Activated CD4-positive, alpha-beta T cell treated with anti-CD3 and anti-CD28 coated beads, Interleukin-2, Interleukin-4, amounts not matched to agents 100 ng/mL and 50 ng/mL, durations not matched to agents 16 hours and 8 hours (primary cell): ENCODE measurements at places on chromosomes 1 and 21.

DNA sequence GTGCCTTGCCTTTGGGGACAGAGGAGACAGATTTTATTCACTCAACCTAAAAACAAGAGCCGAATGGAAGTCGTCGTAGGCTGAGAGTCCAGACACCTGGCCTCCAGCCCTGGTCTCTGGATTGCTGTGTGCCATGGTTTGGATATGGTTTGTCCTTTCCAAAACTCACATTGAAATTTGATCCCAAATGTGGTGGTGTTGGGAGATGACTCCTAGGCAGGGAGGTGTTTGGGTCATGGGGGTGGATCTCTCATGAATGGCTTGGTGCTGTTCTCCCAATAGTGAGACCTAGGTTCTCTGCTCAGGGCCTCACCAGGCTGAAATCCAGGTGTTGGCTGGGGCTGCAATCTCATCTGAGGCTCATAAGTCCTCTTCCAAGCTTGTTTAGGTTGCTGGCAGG, 75.5 kb downstream of the FOXD2 start:
- DNase-seq = no peak

GRCh38 chr21:44370027-44370735, 16.8 kb downstream of the TRPM2 start:
- no peak for DNase-seq

GRCh38 chr21:44686000-44686781, 4.2 kb upstream of the KRTAP12-1 start:
- peak; percentile 19 for DNase-seq

DNA sequence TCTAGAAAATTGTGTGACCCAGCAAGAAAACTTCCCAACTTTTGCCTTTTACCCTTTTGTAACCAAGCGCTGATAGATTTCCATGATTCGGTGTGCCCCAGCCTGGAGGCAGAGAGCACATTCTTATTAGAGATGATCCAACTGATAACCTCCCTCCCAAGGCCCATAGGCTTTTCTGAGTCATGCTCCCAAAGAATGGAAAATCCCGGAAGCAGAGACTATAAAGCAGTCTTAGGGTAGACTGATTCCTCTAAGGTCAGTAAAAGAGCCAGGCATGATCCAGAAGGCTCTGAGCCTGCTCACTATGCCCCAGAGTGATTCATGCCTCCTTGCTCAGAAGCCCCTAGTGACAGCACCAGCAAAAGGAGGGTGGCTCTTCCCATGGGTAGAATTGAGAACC, 4.3 kb downstream of the CAMK1G start:
- DNase-seq = no peak

- no peak for DNase-seq
Observed at GRCh38 chr1:42312576-42313212, 22.3 kb downstream of the FOXJ3 start.

DNA sequence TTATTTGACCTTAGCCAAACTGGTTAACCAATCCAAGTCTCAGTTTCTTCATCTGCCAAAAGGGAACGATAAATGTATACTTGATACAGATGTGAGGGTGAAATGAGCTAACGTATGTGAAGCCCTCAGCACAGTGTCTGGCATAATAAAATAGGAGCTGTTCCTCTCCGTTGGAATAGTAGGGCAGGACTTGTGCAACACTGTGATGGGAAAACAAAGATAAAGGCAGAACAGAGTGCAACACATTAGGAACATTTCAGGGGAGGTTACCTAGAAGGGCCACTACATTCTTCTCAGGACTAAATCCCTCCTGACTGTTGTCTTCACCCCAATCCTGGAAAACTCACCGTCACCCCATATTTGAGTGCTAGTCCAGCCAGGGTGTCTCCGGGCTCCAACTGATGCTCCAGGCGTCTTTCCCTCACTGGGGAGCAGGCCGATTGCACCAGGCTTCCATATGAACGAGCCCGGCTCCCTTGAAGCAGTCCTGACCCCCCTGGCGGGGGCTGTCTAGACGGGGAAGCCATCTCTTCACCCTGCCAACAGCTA, 896 bp downstream of the LYSMD1 start:
- no peak for DNase-seq

DNA sequence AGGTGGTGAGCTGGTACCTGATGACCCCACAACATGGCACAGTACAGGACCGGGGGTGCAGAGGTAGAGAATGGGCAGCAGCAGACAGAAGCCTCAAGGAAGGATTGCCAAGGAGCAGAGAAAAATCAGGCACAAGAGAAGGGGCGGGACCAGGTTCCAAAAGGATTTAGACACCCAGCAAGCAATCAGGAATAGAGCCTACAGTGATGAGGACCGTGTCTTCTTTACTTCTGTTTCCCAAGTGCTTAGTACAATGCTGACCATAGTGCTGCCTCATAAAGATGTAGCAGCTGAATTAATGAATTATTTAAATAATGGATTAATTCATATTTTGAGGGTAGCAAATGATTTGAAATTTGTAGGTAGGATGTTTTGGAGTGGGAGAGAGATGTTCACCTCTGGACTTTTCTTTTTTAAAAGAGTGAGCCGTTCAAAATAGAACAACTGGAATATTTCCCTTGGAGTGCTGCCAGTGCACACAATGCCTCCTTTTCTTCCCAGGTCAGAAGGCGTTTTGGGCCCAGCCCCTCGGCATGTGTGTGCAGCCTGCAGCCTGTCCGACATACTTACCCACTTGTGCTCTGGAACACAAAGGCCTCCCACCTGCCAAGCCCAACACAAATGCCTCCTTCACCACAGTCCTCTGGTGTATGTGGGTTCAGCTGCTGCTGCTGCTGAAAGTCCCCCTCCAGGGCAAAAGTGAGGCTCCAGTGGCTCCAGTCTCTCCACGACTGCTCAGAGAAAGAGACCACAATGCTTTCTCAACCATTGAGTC, 19.6 kb downstream of the KANK4 start:
- no peak for DNase-seq

DNA sequence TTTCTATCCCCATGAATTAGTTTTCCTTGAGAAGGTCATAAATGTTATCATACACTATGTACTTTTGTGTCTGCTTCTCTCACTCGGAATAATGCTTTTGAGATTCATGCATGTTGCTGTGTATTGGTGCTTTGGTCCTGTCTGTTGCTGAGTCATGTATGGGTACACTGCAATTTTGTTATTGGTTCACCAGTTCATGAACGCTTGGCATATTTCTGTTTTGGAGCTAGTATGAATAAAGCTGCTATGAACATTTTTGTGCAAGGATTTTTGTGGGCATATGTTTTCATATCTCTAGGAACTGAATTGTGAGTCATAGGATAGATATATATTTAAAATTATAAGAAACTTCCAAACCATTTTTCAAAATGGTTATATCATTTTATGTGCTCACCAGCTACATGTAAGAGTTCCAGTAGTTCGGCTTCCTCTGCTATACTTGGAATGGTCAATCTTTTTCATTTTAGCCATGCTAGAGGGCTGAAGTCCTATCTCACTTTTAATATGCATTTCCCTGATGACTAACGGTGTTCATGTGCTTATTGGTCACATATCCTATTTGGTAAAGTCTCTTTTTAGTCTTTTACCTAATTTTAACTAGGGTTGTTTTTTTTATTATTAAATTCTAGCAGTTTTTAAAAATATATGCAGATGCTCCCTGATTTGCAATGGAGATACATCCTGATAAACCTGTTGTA, 38.2 kb downstream of the ETS2 start:
- no peak for DNase-seq

GRCh38 chr1:48869116-48869893, 92.6 kb upstream of the BEND5 start:
- no peak for DNase-seq

GRCh38 chr1:203644661-203645510, 18.3 kb downstream of the ATP2B4 start:
- DNase-seq = no peak

- no peak for DNase-seq
Observed at GRCh38 chr1:198153103-198153502, 3.7 kb upstream of the NEK7 start.

GRCh38 chr21:44082648-44083440, 24.4 kb upstream of the PWP2 start:
- DNase-seq = no peak

DNA sequence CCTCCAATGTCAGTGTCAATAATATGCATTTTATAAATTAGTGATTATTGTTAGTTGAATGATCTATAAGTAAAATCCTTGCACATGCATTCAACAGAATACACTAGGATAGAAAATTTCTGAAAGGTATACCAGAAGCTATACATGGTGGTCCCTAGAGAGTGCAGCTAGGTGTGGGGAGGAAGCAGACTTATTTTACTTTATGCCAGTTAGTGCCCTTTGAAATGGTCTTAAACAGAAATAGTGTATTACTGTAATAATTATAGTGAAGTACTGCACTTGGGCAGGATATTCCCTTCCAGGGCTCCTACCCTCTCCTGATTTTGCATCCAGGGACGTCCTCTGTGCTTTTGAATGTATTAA, 23.2 kb upstream of the WDR26 start:
- no peak for DNase-seq
